Peyer's patch (tissue), 4 donors: ENCODE measurements at places on chromosomes 7 and 10. TPM values are rescaled to one million over a fixed set of nuclear protein-coding genes. Genes with fewer than 3 reads are reported as not detected.

GRCh38 chr10:63769367-63769766 is 248.2 kb downstream of the REEP3 start:
- no peak for DNase-seq

- no peak for DNase-seq
These were observed 382.7 kb downstream of the RPS24 start for GRCh38 chr10:78416031-78417011.

DNA sequence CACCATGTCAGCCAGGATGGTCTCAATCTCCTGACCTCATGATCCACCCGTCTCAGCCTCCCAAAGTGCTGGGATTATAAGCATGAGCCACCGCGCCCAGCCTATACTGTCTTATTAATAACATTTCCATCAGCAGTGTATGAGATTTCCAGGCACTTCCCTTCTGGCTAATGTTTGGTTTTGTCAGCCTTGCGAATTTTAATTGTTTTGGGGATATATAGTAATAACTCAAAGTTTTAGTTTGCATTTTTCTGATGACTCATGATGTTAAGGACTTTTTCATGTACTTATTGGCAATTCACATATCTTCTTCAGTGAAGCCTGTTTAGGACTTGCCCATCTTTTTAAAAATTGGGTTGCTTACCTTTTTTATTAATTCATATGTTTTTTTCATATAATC is 76.0 kb downstream of the TMEM270 start:
- no peak for DNase-seq

DNA sequence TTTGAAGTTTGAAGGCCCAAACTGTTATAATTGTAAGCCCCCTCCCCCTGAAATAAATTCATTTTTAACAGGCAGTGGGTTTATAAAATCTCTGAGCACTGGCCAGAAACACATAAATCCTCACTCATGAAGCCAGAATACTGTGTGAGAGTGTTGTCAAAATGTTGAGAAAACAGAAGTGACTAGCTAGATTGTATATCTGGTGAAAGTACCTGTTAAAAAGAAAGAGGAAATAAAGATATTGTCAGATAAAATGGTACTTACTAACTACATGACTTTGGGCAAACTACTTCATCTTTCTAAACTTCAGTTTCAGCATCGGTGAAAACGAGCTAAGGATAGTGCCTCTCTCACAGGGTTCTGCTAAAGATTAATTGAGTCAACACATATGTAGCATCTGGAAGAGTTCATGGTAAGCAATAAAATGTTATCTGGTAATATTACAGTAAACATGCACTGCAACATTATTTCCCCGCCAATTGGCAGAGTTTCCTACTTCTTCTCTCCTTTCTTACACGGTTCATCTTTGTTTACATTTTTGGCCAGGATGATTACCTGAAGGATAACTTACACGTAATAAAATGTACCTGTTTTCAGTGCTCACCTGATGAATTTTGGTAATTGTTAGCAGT is 202.5 kb upstream of the CHRM2 start:
- no peak for DNase-seq

STOX1 gene
- total RNA-seq: 2.9 TPM

CYP26C1 gene
- total RNA-seq: not detected
